ENCODE measurements at places on chromosomes 12 and 14. TPM values are rescaled to one million over a fixed set of nuclear protein-coding genes. Genes with fewer than 3 reads are reported as not detected.

DNA sequence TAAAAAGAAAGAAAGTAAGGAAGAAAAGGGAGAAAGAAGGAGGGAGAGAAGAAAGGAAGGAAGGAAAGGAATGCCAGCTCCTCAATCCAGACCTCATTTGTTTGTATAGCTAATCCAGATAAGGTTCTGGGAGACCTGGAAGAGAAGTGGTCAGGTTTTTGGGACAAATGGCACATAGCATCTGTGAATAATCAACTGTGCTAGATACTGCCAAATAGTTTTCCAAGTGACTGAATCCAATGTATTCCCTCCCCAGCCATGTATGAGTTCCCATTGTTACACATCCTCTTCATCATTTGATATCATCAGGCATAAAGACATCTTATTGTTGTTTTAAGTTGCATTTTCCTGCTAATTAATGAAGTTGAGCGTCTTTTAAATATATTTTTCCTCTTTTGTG is 18.6 kb upstream of the PTGR2 start:
- no peak for DNase-seq

The KLRC3 gene
- not detected for total RNA-seq

DNA sequence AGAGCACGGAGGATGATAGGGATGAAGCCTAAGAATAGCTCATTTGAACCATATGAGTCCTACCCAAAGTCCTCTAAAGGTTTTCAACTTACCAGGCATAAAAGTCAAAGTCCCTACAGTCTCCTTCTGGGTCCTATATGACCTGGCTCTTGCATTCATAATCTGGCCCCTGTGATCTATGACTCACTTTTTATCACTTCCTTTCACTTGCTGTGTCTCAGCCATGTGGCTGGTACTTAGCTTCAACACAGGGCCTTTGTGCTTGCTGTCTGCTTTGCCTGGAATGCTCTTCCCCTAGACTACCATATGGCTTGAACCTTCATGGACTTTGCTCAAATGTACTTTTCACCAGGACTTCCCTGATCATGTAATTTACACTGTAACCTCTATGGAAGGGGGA is 137.6 kb upstream of the TMTC1 start:
- no peak for DNase-seq

GRCh38 chr12:28235015-28235414 is 44.8 kb downstream of the CCDC91 start:
- DNase-seq: no peak

DNA sequence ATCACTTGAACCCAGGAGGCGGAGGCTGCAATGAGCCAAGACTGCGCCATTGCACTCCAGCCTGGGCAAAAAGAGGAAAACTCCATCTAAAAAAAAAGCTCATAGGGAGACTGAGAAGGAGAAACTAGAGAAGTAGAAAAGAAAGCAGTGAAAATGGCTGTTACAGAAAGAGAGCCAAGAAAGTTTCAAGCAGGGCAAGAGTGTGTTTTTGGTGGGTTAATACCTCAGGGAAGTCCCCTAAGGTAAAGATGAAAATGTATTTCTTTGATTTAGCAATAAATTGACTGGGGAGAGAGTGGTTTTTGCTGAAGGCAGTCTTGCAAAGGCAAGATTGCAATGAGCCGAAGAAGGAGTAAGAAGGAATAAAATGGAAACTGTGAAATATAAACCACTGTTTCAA is 10.0 kb upstream of the DUSP16 start:
- no peak for DNase-seq

- peak; percentile 0 for DNase-seq
Measured at GRCh38 chr12:52517888-52518287, 2.3 kb downstream of the KRT5 start.

- no peak for DNase-seq
Measured at GRCh38 chr14:50806241-50806933, 24.6 kb downstream of the NIN start.

GRCh38 chr12:128076188-128076587 is 190.8 kb upstream of the TMEM132C start:
- DNase-seq: no peak

The NANOG gene
- total RNA-seq: 0.43 TPM

DNA sequence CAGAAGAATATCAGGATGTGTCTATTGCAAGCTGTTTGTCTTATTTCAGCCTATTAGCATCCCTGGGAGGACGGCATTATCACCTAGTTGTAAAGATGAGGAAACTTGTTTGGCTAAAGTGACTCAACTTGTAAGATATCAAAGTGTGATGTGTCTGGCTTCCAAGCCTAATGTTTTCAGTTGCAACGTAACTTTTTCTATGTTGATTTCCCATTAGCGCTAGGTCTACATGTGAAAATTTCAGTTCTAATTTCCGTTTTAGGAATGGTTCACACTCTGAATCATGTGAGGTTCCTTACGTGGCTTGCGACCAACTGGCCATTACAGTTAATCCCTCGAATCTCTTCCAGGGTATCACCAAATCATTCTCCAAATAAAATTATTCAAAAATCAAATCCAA is 58.0 kb downstream of the LLPH start:
- DNase-seq: no peak

DNA sequence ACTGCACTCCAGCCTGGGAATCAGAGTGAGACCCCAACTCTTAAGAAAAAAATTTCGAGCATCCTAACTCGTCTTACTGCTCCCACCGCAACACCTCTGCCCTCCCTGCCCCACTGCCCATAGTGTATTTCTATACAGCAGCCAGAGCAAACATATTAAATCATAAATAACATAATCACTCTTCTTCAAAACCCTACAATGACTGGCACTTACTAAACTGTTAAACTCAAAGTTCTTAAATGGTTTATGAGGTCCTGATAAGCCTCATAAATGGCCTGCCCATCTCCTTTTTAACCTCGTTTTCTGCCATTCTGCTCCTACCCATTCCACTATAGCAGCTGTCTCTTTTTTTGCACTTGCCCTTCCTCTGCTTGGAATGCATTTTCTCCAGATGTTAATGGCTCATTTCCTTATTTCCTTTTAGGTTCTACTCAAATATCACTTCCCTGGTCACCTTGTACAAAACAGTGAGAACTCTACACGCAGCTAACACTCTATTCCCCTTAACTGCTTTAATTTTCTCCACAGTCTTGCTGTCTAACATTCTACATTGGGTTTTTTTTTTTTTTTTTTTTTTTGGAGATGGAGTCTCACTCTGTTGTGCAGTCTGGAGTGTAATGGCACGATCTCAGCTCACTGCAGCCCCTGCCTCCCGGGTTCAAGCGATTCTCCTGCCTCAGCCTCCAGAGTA is 45.2 kb downstream of the CDK17 start:
- DNase-seq: no peak

GRCh38 chr12:2035431-2036055 is 17.2 kb upstream of the CACNA1C start:
- no peak for DNase-seq

The SIRT4 gene
- 3.8 TPM for total RNA-seq

- DNase-seq: no peak
Measured at GRCh38 chr14:95362138-95362494, 42.4 kb upstream of the CLMN start.

The LRIG3 gene
- 50.8 TPM for total RNA-seq

DNA sequence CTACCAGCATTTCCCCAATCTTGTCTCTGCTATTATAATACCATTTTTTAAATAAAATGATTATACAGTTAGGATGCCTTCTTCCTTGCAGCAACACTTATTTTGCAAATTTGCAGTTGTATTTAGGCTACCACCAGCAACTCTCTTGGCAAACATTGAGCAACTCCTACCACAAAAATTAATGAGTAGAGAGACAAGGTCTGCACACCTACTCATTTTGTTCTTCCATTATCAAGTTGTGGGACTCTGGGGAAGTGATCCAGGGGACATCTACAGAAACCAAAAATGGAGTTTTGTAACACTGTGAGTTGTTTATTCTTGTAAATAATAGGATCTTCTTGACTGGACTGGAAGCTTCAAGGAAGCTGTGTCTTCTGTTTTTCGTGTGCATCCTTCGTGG is 38.6 kb downstream of the DGLUCY start:
- no peak for DNase-seq

The ACVRL1 gene
- 37.1 TPM for total RNA-seq

DNA sequence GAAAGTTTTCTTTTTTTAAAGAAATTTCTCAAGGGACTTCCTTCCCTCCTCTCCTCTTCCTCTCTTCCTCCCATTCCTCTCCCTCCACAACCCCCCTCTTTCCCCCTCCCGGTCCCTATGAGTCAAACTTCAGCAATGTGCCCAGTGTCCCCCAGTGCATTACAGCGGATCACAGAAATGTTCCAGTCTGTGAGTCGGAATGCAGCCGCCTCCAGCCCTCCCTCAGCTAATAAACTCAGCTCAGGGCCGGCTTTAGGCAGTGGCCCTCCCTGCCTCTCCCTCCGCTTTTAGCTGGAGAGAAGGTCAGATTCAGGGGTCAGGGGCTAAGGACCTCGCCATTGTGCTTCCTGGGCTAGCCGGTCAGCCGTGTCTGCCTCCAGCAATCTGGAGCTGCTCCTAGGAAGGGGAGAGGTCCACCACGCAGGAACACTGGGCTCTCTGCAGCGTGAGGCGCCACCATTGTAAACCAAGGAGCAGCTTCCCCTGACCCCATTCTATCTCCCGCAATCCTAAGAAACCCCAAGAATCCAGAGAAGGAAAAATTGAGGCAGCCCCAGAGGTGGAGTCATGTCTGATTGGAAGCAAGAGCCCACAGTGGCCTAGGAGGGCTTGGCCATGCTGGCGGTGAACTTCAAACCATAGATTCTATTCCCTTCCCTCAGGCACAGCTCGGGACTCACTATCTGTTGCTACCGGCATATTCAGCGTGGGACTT is 1.1 kb upstream of the HDAC7 start:
- peak; percentile 85 for DNase-seq

The CD163 gene
- 92.6 TPM for total RNA-seq

GRCh38 chr12:14395074-14395778 is 29.7 kb downstream of the ATF7IP start:
- no peak for DNase-seq

The TROAP gene
- 2.0 TPM for total RNA-seq

The FBXW8 gene
- 11.7 TPM for total RNA-seq

- DNase-seq: no peak
Measured at GRCh38 chr12:20656600-20656999, 38.5 kb upstream of the SLCO1C1 start.

The RNASE7 gene
- 22.1 TPM for total RNA-seq

DNA sequence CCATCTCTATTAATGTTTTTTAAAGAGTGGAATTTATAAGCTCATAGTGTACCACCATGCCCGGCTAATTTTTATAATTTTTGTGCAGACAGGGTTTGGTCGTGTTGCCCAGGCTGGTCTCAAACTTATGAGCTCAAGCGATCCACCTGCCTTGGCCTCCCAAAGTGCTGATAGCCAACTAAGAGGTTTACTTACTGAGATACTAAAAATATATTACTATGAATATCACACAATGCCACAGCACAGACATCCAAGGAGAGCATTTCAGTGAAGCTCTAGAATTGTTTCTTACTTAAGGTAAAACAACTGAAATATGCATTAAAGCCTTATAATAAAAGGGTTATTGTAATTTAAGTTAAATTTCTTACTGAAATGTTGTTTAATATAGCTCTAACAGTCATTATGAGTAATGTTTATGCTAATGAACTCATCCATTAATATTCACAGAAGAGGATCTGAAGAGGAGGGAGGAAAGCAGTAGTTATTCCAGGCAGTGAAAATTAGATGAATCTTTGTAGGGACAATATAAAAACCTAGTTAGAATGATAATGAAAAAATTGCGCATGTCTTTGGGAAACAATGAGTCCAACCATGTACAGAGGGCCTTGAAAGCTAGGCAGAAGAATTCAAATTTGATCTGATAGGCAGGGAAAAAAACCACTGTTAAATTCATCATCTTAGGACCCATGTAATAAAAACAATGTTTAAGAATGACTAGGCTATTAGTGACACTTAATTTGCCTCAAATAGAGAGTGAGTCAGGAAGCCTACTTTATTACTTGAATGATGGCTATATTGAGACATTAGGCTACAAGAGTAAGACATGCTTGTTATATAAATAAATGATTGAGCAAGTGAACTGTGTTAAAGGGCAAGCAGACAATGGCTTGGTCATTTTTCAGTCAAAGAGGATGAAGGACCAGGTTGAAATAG is 99.2 kb downstream of the SLC41A2 start:
- no peak for DNase-seq

The VRTN gene
- total RNA-seq: 0.32 TPM

The FAIM2 gene
- 13.0 TPM for total RNA-seq

GRCh38 chr14:47211263-47211662 is 464.1 kb downstream of the MDGA2 start:
- no peak for DNase-seq

GRCh38 chr14:20112321-20112720 is 1.8 kb downstream of the OR4K17 start:
- no peak for DNase-seq

The RDH16 gene
- total RNA-seq: 0.52 TPM

- DNase-seq: no peak
Measured at GRCh38 chr12:54870048-54870447, 15.7 kb downstream of the MUCL1 start.

The SYCP3 gene
- total RNA-seq: 0.32 TPM

The SMCO3 gene
- total RNA-seq: 0.46 TPM

DNA sequence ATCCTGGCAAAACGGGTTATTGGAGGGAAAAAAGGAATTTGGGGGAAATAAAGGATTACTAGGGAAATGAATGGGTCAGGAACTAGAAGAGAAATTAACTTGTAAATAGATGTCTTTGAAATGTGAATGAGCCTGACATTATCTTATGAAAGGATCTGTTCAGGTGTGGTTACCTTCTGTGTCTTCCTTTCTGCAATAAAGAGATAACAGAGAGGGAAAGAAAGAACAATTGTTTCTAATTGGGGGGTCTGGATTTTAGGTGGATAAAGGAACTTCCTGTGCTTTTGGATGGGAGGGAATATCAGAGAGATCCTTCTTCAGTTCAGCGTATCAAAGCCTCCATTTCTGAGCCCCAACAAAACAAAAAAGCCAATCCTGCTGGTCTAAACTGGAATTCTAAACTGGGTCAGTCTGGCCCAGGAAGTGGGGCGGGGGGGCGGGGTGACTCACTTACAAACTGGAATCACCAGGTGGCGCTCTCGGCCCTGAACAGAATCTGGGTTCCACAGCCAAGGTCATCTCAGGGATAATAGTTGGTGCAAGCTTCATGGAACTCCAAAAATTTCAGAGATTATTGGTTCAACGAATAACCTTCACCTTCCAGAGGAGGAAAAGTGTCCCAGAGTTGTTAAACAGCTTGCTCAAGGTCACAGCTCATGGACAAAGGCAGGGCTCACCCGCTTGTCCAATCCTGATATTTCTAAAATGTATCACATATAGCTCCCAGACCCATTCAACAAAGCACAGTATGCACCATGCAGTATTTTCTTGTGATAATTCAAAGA is 15.2 kb upstream of the PEBP1 start:
- peak; percentile 74 for DNase-seq
